Fibroblast of the conjunctiva (primary cell): ENCODE measurements at places on chromosomes 6 and 20.

- DNase-seq = no peak
Measured at GRCh38 chr6:14085176-14085787, 32.3 kb upstream of the CD83 start.

GRCh38 chr6:47334334-47334733 is 24.6 kb upstream of the TNFRSF21 start:
- DNase-seq = no peak

- no peak for DNase-seq
Measured at GRCh38 chr6:43058531-43058930, 703 bp downstream of the MRPL2 start.

GRCh38 chr6:56499095-56499494 is 143.6 kb downstream of the DST start:
- DNase-seq = no peak

- DNase-seq = no peak
Measured at GRCh38 chr20:50354721-50355589, 155.2 kb upstream of the PTPN1 start.

DNA sequence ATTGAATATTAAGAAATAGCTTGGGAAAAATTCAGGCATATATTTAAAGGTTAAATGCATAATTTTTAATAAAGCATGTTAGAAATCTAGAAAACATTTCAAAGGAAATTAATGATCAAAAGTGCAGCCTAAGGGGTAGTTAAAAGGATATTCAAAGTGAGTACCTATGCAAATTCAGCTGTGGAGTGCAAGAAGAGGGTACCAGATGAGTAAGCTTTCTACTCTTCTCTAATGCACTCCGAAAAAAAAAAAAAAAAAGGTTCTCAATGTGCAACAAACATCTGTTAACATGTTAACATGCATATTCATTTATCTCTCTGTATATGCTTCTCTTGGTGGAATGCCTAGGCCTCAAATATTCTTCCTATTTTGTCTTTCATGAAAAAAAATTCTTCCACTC is 32.0 kb upstream of the KATNA1 start:
- DNase-seq = no peak

- DNase-seq = no peak
Measured at GRCh38 chr6:28408076-28408802, 8.7 kb upstream of the ZSCAN12 start.

DNA sequence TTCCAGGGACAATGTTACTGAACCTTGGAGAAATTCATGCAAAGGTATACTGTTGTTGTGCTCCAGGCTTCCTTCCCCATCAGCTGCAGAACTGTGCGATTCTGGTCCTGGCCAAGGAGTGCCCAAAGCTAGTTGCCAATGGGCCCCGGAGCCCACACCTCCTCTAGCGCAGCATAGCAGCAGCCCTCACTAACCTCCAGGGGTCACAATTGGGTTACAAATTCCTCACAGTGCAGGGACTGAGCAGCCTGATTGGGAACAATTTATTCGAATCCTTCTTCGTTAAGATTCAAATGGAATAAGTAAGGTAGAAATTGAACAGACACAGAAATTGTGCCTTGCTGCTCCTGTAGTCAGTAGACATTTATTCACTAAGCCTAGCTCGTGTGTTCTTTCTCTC is 284.9 kb downstream of the PRKN start:
- DNase-seq = no peak

GRCh38 chr6:81241126-81242041 is 511.1 kb downstream of the TENT5A start:
- DNase-seq = peak; percentile 41

- no peak for DNase-seq
Measured at GRCh38 chr6:44559486-44560270, 172.2 kb downstream of the CDC5L start.

DNA sequence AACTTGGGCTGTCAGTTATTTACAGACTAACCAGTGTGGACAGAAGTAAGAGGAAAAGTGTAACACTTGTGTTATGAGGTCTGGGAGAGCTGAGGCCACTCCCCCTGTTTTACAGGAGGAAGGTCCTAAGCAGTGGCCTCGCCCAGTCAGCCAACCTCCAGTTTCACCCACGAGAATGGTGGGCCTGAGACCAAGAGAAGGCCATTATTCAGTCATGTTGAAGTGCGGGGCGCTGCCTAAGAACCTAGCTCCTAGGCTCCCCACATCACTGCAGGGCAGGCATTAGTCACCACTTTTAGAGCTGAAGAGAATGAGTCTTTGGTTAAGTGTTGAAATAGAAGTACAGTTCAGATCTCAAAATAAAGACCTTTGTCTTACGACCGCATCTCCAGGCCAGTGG is 27.9 kb downstream of the CDYL start:
- no peak for DNase-seq

DNA sequence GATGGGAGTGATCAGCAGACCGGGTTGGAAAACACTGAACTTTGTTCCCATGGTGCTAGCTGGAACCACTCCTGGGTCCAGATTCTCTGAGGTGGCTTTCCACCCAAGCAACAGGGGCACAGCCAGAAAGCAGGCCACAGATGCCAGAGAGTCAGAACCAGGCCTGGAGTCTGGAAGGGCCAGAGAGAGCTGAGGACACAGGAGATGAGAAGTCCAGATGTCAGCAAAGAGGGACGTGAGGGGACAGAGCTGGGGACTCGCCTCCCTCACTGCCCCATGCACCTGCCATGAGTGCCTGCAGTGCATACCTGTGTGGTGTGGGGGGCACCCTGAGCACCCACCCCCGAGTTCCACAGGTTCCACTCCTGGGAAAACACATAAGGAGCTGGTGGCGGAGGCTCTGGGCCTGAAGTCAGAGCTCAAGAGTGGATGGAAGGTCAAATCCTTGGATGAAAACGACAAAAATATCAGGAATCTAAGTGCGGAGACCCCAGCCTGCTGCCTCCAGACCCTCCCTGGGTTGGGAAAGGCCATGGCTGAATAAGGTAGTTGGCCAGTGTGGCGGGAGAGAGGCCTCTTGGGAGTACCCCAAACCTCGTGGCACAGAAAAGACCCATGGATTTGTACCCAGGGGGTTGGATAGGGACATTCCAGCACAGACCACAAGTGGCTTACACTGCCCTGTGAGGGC is 224.2 kb downstream of the SYNDIG1 start:
- DNase-seq = no peak

- DNase-seq = no peak
Measured at GRCh38 chr6:33250731-33251130, 20.9 kb downstream of the VPS52 start.

GRCh38 chr6:116359835-116360234 is 10.9 kb upstream of the DSE start:
- no peak for DNase-seq

DNA sequence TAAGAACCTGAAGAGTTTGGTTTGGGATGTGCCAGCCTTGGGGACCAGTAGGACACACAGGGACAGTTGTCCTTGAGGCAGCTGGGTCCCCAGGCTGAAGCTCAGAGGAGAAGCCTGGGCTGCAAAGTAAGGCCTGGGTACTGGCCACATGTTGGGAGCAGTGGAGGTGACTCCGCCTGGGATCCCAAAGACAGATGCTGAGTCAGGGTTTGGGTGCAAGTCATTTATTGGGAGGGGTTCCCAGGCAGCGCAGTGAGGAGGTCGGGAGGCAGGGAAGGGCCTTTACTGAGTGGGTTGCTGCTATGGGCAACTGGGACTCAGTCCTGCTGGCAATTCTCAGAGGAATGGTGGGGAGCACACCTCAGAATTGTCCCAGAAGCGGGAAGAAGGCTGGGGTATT is 12.4 kb downstream of the BPI start:
- DNase-seq = no peak

DNA sequence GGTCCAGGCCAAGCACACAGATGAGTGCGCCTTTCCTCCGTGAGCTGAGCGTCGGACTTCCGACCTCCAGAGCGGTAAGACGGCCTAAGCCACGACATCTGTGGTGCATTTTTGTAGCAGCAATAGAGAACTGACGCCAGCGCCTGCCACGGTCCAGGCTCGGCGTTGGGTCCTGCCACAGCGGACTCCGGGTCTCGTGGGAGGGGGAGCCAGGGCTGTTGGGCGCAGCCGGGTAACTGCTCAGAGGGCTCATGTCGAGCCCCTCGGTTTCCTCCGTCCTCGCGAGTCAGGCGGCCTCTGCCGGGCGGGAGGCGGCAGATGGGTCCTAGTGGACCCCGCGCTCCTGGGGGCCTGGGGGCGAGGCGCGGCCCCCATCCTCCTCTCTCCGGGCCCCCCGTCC is 216.1 kb downstream of the QKI start:
- no peak for DNase-seq

- DNase-seq = no peak
Measured at GRCh38 chr6:36232172-36232571, 35.6 kb downstream of the BRPF3 start.

DNA sequence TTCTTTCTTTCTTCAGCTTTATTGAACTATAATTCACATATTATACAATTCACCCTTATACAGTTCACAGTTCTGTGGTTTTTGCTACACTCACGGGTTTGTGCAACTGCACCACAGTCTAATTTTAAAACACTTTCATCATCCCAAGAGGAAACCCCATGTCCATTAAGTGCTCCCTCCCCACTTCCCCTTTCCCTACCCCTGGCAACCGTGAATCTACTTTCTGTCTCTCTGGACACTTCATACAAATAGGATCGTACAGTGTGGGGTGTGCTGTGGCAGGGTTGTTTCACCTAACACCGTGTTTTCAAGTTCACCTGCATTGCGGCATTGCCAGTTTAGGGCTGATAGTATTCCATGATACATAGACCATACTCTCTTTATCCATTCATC is 118.8 kb downstream of the PHACTR3 start:
- DNase-seq = no peak

- no peak for DNase-seq
Measured at GRCh38 chr20:25321262-25321831, 69.3 kb downstream of the ABHD12 start.

- DNase-seq = no peak
Measured at GRCh38 chr6:146056506-146056905, 27.6 kb downstream of the GRM1 start.

GRCh38 chr6:45637611-45638257 is 260.0 kb upstream of the SUPT3H start:
- peak; percentile 27 for DNase-seq

GRCh38 chr20:10109641-10110040 is 74.9 kb downstream of the ANKEF1 start:
- no peak for DNase-seq

DNA sequence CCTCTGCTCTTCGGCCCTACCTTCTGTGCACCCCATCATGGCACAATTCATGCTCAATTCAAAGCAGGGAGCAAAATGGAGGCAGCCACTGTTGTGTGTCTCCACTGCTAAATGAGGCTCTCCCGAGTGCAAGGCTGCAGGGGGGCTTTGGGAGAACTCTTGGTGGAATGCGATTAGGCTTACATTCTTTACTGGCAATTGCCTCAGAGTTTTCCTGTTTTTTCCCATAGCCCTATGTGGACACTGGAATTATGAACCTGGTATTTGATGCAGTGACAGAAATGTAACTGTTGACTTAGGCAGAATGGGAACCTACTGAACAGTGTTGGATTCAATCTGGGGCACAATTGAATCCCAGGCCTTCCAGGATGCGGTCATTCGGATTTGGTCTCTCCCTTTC is 187.9 kb upstream of the GMDS start:
- DNase-seq = no peak

GRCh38 chr6:7052443-7053011 is 55.2 kb upstream of the RREB1 start:
- DNase-seq = peak; percentile 38

DNA sequence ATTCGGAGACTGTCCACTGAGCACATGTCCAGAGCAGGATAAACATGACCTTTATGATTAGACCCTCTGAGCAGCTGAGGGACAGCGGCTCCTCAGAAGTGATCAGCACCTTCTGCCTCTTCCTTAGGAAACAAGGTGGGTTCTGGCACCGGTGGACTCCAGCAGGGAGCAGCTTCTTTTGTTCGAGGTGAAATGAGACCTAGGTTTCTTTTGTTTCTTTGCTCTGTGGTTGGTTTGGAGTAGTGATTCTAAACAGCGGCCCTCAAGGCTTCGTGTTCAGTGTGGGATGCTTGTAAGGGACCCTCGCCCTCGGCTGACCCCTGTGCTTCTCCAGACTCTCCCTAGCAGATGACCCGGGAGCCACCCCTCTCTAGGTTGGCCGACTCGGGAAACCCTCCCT is 14.6 kb upstream of the FRMD1 start:
- DNase-seq = no peak

- DNase-seq = no peak
Measured at GRCh38 chr6:154504102-154504501, 6.4 kb downstream of the CNKSR3 start.

GRCh38 chr6:44133003-44133931 is 5.9 kb downstream of the TMEM63B start:
- peak; percentile 45 for DNase-seq

GRCh38 chr20:47544240-47544639 is 42.6 kb downstream of the NCOA3 start:
- no peak for DNase-seq
